Calu3 (cell line): ENCODE measurements at places on chromosomes 6 and 20. TPM values are rescaled to one million over a fixed set of nuclear protein-coding genes. Genes with fewer than 3 reads are reported as not detected.
A peak's percentile ranks its signal among the peaks of the same experiment; 100 is the strongest.

DNA sequence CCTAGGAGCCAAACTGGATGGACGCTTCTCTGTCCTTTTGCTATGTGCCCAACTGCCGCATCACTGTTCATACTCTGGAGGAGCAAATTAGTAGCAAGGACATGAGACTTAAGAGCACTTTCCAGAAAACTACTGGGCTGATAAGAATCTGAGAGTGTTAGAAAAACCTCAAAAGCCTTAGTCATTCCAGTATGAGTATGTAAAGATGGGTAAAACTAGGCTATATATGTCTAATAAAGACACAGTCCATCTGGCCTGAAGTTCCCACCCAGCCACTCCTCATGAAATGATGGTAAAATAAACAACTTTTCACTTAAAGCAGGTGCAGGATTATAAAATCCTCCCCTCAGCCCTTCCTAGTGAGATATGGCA lies 30.6 kb downstream of the SHLD1 start:
- DNase-seq = no peak

The TRIM38 gene
- total RNA-seq = 20.6 and 26.1 TPM in 2 replicates

The INSM1 gene
- total RNA-seq = not detected in 2 replicates

The CNBD2 gene
- 5.0 and 5.6 TPM in 2 replicates for total RNA-seq

GRCh38 chr6:116057766-116058165 lies 2.9 kb downstream of the FRK start:
- DNase-seq = no peak

- no peak for DNase-seq
Measured at GRCh38 chr20:39398656-39399055, 436.5 kb downstream of the DHX35 start.

GRCh38 chr6:105326833-105327770 lies 75.8 kb downstream of the PREP start:
- DNase-seq = peak; percentile 19

The CTCFL gene
- not detected in 2 replicates for total RNA-seq

DNA sequence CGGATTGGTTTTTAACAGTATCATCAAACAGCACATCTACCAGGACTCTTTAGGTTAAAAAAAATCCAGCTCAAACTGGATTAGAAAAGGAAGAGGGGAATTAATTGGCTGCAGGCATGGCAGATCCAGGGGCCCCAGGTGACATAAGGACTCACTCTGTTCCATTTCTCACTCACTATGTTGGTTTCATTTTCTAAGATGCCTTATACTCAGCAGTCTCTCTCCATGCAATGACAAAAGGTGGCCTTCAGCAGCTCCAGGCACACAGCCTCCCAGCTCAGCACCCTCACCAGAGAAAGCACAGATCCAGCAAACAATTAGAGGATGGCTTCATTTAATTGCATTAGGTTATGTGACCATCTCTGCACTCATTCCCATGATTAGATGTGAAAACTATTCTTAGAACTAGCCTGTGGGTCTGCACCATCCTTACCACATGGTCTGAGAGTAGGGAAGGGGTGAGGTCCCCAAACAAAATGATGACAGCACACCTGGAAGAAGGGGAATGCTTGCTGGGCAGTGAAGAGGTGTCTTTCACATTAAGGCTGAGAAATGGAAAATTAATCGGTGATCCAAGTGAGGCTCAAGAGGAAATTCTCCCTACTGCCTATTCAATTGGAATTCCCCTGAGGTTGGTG lies 243.1 kb downstream of the CDH26 start:
- DNase-seq = no peak

The PLA2G7 gene
- 1.9 and 2.1 TPM in 2 replicates for total RNA-seq

- no peak for DNase-seq
Measured at GRCh38 chr20:57237585-57237953, 28.9 kb downstream of the BMP7 start.

- no peak for DNase-seq
Measured at GRCh38 chr20:51087266-51087665, 64.4 kb upstream of the KCNG1 start.

The EPB41L1 gene
- 121 and 184 TPM in 2 replicates for total RNA-seq

The NECAB3 gene
- total RNA-seq = 65.5 and 80.8 TPM in 2 replicates

DNA sequence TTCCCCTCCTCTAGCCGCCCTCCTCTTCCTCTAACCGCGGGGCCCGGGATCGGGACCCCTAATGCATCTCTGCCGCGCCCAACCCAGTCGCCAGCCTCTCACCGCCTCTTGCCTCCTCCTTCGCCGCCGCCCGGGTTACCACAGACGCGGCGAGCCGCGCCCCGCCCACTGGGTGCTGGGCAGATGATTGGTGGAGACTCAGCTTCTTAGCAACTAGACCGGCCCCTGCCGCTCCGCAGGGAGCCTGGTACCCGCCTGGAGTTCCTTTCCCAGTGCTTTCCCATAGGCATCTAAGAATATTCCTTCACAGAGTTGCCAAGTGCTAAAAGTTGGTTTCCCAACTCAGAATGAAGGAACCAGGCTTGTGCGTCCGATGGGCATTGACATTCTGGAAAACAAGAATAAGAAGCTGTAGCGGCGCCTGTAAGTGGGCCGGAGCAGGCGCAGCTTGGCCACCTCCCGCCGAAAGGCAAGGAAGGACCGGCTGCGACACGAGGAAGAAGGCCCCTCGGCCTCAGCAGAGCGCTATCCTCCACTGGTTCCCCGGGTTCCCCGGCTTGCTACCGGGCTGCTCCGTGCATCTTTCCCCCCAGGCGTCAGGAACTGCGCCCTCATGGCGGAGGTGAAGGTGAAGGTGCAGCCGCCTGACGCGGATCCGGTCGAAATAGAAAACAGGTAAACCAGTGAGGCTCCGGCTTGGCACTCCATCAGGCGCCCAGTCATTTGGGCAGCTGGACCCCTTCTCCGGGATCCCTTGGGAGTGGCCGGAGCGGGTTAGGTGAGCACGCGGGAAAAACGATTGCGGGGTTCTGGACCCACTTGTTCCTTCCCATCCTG lies at the start of the genes DZANK1 and POLR3F:
DZANK1 (minus strand) TSS at position 137 of the 837 bp plus-strand sequence. CDS start 1,672 bp downstream, outside the sequence.
POLR3F (plus strand) TSS at position 497 of the 837 bp plus-strand sequence; CDS start at position 614, 117 bp downstream.
- DNase-seq = peak; percentile 80

DNA sequence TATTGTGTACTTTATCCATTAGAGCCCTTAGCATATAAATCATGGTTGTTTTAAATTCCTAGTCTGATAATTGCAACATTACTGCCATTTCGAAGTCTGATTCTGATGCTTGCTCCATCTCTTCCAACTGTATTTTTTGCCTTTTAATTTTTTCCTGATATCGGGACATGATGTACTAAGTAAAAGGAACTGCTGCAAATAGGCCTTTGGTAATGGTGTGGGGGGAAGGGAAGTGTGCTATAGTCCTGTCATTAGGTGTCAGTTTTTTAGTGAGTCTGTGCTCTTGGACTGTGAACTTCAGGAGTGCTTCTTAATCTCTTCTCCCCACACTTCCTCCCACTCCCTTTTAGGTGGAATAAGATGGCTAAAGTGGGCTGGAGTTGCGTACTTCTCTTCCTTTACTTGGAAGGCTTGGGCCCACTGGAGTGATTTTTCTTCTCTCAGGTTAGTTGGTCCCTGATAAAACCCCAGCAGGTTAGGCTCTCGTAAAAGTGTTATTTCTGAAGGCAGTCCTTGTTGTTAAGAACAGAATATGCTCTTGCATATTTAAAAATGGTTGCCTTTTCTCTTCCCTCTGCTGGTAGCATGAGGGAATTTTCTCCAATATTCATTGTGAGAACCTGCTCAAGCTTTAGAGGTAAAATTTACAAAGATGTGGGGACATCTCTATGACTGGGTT lies 18.1 kb downstream of the STXBP5 start:
- DNase-seq = no peak

- no peak for DNase-seq
Measured at GRCh38 chr6:129685662-129686031, 24.3 kb downstream of the ARHGAP18 start.

DNA sequence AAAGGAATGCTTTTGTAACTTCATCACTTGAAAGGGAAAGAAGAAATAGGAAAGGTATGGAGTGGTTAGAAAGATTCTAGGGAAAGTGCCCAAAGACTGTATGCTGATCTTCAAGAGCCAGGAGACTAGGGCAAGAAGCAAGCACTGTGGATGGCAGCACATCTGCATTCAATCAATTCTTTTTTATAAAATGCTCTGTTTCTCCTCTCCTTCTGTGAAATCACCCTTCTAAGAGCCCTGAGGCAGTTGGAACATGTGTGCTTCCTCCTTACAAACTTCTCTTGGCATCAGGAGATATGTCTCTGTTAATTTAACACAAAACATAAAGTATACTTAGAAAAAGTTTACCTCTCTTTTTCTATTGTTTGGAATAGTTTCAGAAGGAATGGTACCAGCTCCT lies 1162.2 kb upstream of the GJE1 start:
- DNase-seq = no peak

- DNase-seq = no peak
Measured at GRCh38 chr20:33671573-33672288, 2.5 kb downstream of the NECAB3 start.

The PROKR2 gene
- not detected in 2 replicates for total RNA-seq

- no peak for DNase-seq
Measured at GRCh38 chr6:6971369-6971768, 136.4 kb upstream of the RREB1 start.

The RAMACL gene
- 1.3 and 2.2 TPM in 2 replicates for total RNA-seq

The ITCH gene
- total RNA-seq = 90.1 and 91.6 TPM in 2 replicates

The COL21A1 gene
- 0.44 and 1.8 TPM in 2 replicates for total RNA-seq

GRCh38 chr6:84161190-84161589 lies 66.3 kb downstream of the CEP162 start:
- DNase-seq = no peak
